ENCODE measurements at places on chromosomes 13 and 19.

GRCh38 chr13:26599860-26600259 lies 42.4 kb downstream of the WASF3 start:
- DNase-seq: peak; percentile 1

DNA sequence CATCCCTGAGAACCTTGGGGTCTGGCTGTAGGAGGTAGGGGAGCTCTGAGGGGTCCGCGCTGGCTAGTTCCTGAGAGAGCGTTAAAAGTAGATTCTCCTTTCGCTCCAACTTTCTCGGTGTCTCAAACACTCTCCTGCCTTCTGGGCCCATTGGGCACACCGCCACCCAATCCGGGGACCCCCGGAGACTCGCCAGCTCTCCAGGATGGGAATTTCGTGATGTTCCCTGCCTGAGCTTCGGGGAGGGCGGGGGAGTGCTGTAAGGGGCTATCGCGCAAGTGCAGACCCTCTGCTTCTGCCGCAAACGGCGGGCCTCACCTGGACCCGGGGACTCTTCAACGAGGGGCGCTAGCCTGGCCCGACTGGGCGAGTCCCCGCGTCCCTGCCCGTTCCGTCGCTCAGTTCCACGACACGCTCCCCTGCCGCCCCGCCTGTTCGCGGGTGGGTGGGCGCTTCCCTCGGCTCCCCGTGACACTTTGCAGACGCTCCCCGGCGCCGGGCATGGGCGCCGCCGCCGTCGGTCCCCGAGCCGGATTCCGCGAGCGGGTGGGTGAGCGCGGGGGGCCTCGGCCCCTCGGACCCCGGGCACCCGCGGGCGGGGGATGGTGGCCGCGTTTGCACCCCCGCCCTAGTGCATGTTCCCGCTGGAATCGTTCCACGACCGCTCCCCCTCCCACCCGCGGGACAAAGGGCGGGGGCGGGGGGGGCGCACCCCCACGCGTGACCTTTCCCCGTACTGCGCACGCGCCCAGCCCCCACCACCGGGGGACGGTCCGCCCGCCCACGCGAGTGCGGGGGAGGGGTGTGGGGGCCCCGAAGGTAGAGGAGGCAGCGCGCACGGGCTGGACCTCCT lies at the start of gene CCDC106:
TSS of gene CCDC106 (plus strand) at position 481 of the 853 bp plus-strand sequence. CDS start 835 bp downstream, outside the sequence.
- DNase-seq: peak; percentile 55

- no peak for DNase-seq
Observed at GRCh38 chr19:13281567-13282291, 131.5 kb downstream of the IER2 start.

- peak; percentile 32 for DNase-seq
Observed at GRCh38 chr13:108961542-108962125, 332.2 kb downstream of the MYO16 start.

- no peak for DNase-seq
Observed at GRCh38 chr19:38877781-38878574, at the start of gene RINL. RINL (minus strand) TSS chr19:38878275; CDS start chr19:38876742, 1,533 bp downstream.

GRCh38 chr13:90455067-90455466 lies 892.4 kb upstream of the MIR17HG start:
- no peak for DNase-seq

DNA sequence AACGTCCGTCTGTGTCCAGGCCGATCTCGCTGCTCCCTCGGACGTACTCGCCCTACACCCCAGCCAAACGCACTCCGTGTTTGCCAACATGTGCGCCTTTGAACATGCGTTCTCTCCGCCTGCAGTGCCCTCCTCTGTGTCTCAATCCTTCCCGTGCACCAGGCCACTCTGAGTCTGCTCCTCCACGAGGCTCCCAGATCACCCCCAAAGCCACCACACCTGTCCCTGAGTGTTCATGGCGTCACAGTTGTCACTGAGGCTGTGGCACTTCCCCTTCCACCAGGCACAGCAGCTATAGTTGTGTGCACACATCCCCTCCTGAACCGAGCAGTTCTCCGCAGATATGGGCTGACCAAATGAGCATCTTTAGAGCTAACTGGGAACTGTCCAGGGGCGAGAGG lies 35.6 kb downstream of the RASA3 start:
- no peak for DNase-seq

- DNase-seq: no peak
Observed at GRCh38 chr13:44746690-44747089, 170.6 kb upstream of the TSC22D1 start.

DNA sequence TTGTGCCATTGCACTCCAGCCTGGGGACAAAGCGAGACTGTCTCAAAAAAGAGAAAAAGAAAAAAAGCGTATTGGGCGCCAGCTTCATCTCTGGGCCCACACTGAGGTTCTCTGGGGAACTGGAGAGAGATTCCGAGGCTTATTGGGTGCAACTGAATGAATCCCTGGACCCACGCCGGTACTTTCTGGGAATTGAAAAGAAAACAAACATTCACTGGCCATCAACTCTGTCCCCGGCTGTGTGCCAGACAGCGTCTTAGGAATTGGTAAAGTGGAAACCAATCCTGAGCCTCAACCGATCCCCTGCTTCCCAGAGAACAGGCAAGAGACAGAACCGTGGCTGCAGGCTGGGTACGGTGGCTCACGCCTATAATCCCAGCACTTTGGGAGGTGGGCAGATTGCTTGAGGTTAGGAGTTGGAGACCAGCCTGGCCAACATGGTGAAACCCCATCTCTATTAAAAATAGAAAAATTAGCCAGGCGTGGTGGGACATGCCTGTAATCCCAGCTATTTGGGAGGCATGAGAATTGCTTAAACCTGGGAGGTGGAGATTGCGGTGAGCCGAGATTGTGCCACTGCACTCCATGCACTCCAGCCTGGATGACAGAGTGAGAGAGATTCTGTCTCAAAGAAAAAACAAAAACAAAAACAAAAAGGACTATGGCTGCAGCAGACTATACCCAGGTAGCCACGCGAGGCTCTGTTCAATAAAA lies 8.6 kb downstream of the ANO8 start:
- DNase-seq: no peak

DNA sequence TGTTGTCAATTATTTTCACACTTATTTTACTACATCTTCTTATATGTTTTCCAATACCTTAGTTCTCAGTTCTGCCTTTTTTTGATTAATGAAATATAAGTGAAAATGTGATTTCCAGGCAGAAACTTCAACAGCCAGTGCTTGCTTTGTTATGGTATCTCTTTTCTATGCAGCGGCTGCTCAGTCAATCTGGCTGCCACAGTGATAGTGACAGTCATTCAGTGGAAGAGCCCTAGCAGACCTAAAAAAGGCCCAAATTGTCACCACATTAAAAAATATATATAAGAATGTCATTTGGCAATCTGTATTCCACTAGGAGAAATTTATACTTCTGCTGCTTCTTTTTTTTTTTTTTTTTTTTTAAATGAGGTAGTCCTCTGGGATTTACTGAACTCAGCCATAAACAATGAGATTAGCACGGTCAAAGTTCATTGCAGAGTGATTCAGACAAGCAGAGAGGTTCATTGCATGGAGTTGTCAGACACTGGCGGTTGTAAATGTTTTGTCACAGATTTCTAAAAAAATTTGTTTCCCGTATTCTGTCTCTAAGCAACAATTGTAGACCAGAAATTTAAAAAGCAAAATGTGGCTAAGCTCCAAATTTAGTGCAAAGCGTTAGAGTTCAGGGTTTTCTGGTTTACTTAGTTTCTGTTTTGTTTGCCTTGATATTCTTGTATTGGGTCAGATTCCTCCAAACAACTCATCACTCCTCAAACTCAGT lies 94.7 kb upstream of the PRR20A start:
- DNase-seq: no peak

DNA sequence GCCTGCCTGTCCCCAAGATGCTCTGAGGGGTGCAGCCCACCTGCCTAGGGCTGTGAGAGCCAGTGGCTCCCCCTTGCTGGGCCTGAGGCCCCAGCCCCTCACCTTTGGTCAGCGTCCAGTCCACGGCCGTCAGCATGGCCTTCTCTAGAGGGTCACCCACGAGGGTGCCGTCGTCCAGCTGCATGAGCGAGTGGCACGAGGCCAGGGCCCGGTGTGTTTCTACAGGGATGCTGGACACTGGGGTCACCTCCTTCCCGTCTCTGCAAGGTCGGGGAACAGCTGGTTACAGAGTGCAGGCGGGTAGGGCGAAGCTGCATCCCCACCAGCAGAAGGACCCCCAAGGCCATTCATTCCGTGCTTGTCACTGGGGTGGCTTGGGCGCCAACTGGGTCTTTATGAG lies 9.0 kb downstream of the ATP13A1 start:
- no peak for DNase-seq

- peak; percentile 95 for DNase-seq
Observed at GRCh38 chr13:109869312-109870237, 83.2 kb upstream of the IRS2 start.

GRCh38 chr13:98802559-98802958 lies 50.1 kb upstream of the SLC15A1 start:
- DNase-seq: no peak

DNA sequence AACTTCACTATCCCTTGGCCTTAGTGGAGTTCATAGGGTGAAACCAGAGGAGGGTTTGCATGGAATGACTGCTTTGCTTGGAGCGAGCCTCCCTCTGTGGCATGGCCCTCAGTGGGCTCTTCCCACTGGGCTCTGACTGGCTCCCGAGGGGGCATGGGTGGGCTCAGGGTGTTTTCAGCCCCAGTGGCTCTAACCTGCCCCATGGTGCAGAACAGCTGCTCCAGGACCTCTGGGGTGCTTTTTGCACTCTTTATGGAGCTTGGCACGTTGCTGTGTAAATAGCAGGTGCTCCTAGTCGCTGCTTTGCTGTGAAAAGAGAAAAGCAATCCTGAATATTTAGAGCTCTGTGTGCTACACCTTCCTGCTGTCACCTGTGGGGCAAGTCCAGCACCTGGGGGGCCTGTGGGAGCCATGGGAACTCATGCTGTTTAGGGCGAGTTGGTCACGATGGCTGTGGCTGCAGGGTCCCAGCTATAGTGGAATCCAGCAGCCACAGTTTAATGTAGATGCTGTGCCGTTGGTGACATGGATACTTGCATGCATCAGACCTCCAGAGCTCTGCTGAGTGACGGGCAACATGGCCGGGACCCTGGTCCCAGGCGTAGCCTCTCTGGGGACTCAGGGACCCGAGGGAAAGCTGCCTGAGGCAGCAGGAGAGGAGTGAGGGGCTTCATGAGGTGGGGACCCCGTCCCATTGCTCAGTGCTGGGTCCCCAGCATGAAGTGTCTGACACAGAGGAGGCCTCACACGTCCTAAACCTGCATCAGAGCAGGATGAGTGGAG lies 14.3 kb upstream of the MCF2L start:
- DNase-seq: no peak

- DNase-seq: no peak
Observed at GRCh38 chr13:59750860-59751259, 412.9 kb downstream of the DIAPH3 start.

GRCh38 chr19:47228937-47229675 lies 1.9 kb downstream of the BBC3 start:
- DNase-seq: no peak

GRCh38 chr13:53141336-53141735 lies 112.7 kb downstream of the OLFM4 start:
- no peak for DNase-seq

GRCh38 chr19:53771144-53771543 lies 53.0 kb downstream of the NLRP12 start:
- DNase-seq: no peak

GRCh38 chr19:6828306-6828697 lies 55.8 kb downstream of the VAV1 start:
- DNase-seq: no peak
